ENCODE measurements at places on chromosomes 16 and 17.

- DNase-seq = no peak
Observed at GRCh38 chr17:31490019-31490650, 98.7 kb downstream of the RAB11FIP4 start.

GRCh38 chr17:65978871-65979270 lies 213.1 kb downstream of the CEP112 start:
- no peak for DNase-seq

DNA sequence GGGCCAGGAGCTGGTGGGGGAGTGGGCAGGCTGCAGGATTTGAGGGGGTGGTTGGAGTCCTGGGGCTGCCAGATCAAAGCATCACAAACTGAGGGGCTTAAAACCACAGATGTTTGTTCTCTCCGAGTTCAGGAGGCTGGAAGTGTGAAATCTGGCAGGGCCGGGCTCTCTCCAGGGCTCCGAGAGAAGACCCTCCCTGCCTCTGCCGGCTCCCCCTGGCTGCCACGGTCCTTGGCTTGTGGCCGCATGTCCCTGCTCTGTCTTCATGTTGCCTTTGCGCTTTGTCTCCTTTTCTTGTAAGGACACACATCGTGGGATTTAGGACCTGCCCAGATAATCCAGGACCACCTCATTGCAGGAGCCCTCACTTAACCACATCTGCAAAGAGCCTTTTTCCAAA lies 139.8 kb upstream of the GSE1 start:
- no peak for DNase-seq

- DNase-seq = no peak
Observed at GRCh38 chr17:47978324-47978723, 7.4 kb downstream of the CDK5RAP3 start.

DNA sequence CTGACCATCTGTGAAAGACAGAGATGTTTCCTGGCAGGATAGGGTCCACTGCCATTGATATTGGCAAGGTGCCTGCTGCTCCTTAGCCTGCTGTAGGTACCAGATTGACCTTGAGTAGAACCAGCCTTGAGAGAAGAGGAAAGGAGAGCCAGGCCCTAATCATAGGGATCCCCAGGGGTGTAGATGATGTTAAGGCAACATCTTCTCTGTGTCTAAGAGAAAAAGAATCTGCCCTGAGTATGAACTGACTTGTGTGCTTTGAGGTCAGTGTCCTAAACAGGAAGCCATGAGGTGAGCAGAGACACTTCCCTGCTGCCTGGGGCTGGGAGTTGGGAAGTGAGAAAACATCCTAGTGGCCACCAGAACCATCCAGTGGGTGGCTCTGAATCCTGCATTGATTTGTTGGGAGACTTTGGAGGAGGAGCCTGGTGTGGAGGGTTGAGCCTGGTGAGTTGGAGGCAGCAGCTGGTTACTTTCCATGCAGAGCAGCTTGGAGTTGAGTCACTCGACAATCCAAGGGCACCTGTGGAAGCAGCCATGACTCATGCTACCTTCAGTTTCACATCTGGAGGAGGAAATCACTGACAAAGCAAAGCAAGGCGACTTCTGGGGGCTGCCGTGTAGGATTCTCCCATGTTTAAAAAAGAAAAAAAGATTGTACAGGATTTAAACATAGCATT lies 47.8 kb downstream of the BMERB1 start:
- no peak for DNase-seq

- no peak for DNase-seq
Observed at GRCh38 chr17:55410722-55411462, 10.7 kb downstream of the MMD start.

DNA sequence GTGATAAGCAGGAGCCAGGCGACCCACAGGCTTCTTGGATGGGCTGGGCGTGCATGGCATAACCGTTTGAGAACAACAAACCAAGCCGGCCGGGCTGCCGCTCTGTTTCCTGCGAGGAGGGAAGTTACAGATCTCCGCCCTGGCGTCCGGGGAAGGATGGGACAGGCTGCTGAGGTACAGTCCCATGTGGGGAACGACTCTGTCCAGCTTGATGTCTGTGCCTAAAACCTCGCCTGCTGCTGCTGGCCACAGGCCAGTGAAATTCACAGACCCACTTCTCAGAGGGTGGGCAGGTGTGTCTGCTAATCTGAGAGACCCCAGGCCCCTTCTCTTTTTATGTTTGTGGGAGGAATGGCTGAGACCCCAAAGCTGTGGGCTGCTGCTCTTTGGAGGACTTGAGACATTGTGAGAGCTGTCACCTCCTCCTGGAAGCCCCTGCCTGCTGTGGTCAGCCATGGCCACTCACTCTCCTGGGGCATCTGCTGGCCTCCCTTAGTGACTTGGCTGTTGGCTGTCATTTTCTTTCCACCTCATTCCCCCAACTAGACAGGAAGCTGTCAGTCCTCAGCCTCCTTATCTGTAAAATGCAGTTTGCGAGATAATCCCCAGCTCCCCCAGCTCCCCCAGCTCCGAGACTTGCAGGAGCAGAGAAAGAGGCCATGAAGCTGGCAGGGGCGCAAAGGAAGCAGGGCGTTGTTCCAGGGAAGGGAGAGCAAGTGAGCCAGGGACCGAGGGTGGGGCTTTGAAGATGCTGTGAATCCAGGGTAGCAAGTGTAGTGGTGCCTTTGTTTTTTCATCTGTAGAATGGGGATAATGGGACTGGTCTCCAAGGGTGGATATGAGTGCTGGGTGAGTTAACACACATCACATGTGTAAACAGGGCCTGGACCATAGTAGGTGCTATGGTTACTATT lies 51.0 kb downstream of the CMIP start:
- DNase-seq = no peak

GRCh38 chr17:57916925-57917858 lies 38.0 kb downstream of the CUEDC1 start:
- no peak for DNase-seq

DNA sequence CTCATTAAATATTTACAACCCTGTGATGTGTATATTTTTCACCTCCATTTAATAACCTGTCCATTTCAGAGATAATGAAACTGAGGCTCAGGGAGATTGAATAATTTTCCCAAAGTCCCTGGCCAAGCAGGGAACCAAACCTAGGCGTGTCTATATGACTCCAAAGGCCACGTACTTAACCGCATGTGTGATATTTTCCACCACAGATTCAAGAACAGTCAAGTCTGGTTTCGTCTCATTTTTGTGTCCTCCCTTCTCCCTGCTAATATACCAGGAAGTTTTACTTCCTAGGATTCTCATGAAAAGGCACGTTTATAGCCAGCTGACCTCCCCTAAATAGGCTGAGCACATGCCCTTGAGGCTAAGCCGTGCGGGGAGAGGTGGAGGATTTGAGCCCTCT lies 15.3 kb downstream of the WFIKKN2 start:
- DNase-seq = no peak

DNA sequence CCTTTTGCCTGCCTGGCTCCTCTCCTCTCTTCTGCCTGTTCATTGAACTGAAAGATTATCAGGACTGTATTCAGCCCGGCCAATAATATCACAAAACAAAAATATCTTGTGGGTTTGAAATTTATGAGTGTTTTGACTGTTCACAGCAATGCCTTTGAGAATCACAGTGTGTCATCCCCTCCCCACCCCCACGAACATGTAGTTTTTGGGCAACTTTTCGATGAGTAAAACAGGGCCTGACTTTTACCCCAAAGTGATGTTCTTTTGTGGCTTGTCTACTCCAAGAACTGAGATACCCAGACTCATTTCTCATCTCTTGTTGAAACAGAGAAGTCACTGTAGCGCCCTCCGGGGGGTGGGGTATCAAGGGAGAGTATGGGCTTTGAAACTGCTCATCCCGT lies 675.7 kb downstream of the WWOX start:
- DNase-seq = no peak

GRCh38 chr16:53065461-53066061 lies 10.8 kb downstream of the CHD9 start:
- DNase-seq = no peak

GRCh38 chr17:40321961-40322357 lies 13.0 kb downstream of the RARA start:
- DNase-seq = no peak

DNA sequence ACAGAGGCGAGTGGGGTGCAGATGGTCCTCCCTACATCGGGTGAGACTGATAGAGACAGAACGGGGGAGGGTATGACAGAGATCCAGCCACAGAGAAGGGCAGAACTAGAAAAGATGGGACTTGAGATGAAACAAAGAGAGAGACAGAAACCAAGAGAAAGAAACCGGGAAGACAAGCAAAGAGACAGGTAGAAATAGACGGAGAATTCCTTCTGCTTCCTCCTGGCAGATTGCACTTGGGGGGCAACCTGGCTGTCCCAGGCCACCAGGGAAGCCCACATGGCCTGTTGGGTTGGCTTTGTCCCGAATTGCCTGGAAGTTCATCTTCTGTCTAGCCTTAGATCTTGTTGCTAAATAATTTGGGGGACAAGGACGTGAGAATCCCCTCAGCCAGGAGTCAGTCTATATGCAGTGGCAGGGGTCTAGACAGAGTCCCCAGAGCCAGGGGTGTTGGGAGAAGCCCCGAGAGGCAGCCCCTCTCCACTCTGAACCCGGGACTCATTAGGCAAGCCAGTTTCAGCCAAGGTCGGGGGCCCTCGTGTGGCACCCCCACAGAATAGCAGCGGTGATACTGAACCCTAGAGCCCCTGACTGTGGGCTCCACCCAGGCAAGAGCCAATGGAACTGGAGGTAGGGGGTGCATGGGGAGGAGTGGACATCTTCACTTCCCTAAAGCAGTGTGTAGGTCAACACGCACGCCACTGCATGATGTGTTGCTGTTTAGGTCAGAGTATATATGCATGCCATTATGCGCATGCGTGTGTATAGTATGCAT lies 627 bp upstream of the TSPOAP1 start:
- peak; percentile 18 for DNase-seq

DNA sequence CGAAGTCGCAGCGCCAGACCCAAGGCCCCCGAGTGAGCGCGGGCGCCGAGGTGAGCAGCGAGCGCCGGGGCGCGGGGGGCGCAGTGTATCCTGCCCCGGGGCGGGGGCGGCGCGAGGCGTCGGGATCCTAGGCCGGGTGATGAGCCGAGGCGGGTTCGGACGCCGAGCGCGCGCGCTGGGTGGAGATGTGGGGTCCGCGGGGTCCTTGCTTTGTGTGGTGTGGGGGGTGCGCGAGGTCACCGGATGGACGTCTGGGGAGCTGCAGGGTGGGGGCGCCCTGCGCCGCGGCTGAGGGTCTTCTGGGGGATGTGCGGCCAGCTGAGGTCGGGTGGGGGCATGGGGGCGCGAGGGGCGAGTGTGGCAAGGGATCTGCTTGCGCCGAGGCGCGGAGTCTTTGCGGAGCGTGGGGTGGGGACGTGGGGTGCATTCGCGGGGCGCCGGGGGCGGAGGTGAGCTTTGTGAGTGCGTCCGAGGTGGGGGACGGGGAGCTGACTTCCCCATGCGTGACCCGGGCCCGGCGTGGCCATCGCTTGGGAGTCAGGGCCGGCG lies 560 bp downstream of the RAI1 start:
- DNase-seq = no peak

DNA sequence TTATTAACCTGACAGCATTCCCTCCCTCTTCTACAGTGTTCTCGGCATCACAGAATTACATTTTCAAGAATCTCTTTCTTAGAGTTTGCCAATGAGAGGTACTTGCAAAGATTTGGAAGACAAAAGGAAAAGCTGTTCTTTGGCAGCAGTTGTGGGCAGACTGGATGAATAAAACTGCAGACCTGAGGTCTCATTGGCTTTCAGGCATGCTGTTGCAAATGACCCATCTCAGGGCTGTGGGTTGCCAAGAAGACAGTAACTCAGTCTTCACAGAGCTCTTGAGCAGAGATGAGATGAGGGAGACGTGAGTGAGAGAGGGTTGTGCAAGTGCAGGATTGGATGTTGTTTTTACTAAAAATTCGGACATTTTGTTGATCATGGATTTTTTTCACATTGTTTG lies 11.3 kb upstream of the USP31 start:
- DNase-seq = no peak

- no peak for DNase-seq
Observed at GRCh38 chr16:80915079-80915450, 91.6 kb downstream of the CMC2 start.

GRCh38 chr16:89006036-89006752 lies 29.2 kb upstream of the CBFA2T3 start:
- DNase-seq = no peak

GRCh38 chr16:3646348-3646920 lies 8.1 kb upstream of the DNASE1 start:
- no peak for DNase-seq

DNA sequence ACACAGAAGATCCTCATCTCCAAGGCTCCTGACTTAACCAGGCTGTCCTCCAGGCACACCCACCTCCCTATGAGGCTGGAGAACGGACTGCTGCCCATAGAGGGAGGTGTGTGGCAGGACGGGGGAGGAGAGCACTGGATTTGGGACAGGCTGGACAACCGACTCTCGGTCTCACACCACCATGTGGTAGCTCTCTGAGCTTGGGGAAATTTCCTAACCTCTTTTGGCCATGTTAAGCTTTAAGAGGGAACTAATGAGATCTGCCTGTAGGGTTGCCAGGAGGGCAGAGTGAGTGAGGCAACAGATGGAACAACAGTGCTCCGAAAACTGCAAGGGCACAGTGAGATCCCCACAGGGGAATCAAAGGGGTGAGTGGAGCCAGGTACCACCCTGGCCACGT lies 32.7 kb downstream of the RHBDL3 start:
- no peak for DNase-seq

- no peak for DNase-seq
Observed at GRCh38 chr17:81045590-81046095, 10.7 kb downstream of the BAIAP2 start.

DNA sequence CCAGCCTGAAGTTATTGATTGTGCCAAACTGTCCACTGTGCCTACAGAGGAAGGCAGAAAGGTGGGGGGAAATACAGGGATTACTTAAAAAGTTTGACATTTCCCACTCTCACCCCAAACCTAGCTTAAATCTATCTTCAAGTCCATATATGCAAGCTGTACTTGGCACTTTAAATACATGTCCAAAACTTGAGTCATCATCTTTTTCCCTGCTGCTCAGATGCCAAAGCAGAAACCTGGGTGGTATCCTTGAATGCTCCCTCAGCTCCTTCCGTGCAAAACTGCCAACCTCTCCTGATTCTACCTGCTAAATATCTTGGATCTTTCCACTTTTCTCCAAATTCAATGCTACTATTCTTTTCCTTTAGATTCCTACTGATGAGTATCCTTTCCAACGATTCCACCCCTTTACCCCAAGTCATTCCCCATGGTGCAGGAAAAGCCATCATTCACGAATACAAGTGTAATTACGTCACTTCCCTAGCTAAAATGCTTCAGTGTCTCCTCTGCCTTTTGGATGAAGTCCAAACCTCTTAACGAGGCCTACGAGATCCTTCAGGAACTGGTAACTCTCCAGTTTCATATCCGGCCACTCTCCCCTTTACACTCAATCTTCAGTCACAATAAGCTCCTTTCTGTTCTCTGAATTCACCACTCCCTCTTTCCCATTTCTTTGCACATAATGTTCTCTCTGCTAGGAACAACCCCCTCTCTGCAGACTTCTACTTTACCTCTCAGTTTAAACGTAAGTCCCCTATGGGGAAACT lies 9.3 kb downstream of the BECN1 start:
- no peak for DNase-seq

- DNase-seq = no peak
Observed at GRCh38 chr17:8053600-8053999, 14.7 kb downstream of the ALOX15B start.

- DNase-seq = no peak
Observed at GRCh38 chr16:875182-876040, 74.9 kb upstream of the GNG13 start.
